ENCODE measurements at places on chromosomes 2 and 18. TPM values are rescaled to one million over a fixed set of nuclear protein-coding genes. Genes with fewer than 3 reads are reported as not detected.

DNA sequence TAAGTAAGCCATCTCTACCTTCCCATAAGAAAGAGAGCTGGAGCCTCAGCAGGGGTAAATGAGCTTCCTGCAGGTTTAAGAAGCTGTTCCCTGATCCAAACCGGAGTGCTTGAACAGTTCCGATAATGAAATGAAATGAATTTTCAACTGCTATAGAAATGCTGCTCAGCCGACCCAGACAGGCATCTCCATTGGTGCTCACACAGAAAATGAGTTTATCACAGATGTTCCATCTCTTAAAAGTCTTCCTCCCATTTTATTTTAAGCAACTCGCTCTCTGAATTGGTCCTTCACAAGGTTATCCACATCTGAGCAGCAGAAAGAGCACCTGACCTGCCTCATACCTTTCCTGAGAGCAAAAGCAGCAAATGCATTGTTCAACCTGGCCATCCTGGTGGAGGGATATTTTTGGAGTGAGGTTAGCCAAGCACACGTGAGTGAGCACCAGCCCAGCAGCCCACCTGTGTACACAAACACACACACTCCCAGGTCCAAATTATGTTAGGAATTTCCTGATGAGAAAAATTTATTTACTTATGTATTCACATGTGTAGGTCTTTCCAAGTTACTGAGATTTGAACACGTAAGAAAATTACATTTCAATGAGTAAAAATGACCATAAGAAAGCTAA is 42.2 kb upstream of the CCDC68 start:
- no peak for DNase-seq

SOX11 gene
- total RNA-seq, result 576 TPM

- peak; percentile 65 for DNase-seq
Measured at GRCh38 chr2:202376460-202377206, 506 bp downstream of the BMPR2 start.

KATNAL2 gene
- 2.4 TPM for total RNA-seq

GRCh38 chr2:80377071-80377470 is 72.5 kb upstream of the LRRTM1 start:
- DNase-seq, result no peak

- DNase-seq, result no peak
Measured at GRCh38 chr2:203669820-203670219, 36.6 kb upstream of the CD28 start.

FBXO41 gene
- total RNA-seq, result 14.0 TPM

RNU2-63P gene
- 8.2 TPM for total RNA-seq

GRCh38 chr2:64934530-64934929 is 54.7 kb upstream of the SLC1A4 start:
- DNase-seq, result no peak

DPYSL5 gene
- 313 TPM for total RNA-seq

DNA sequence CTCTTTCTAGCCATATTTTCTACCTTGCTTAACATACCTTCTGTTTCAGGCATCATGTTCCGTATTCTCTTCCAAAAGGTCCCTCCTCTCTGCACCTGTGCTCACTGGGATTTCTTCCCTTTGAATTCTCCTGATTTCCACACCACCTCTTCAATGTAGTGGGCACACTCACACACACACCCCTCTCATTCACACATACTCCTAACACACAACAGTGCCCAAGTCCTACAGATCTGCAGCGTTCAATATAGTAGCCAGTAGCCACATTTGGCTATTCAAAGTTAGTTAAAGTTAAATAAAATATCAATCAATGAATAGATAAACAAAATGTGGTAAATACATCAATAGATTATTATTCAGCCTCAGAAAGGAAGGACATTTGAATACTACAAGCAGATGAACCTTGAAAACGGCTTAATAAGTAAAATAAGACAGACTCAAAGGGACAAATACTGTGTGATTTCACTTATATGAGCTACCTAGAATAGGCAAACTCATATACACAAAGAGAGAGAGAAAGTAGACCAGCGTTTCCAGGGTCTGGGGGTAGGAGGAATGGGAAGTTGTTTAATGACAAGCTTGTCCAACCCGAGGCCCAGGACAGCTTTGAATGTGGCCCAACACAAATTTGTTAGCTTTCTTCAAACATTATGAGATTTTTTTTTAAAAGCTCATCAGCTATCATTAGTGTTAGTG is 34.4 kb downstream of the MYCN start:
- no peak for DNase-seq

NPAS2 gene
- total RNA-seq, result 0.54 TPM

Measured in glutamatergic neuron (in vitro differentiated cells).